ENCODE measurements at places on chromosomes 12 and 14. TPM values are rescaled to one million over a fixed set of nuclear protein-coding genes. Genes with fewer than 3 reads are reported as not detected.

GRCh38 chr12:102948941-102949352 is 8.5 kb upstream of the ASCL1 start:
- DNase-seq: peak; percentile 11

- DNase-seq: no peak
Observed at GRCh38 chr12:110742096-110742717, 484 bp downstream of the PPP1CC start.

DNA sequence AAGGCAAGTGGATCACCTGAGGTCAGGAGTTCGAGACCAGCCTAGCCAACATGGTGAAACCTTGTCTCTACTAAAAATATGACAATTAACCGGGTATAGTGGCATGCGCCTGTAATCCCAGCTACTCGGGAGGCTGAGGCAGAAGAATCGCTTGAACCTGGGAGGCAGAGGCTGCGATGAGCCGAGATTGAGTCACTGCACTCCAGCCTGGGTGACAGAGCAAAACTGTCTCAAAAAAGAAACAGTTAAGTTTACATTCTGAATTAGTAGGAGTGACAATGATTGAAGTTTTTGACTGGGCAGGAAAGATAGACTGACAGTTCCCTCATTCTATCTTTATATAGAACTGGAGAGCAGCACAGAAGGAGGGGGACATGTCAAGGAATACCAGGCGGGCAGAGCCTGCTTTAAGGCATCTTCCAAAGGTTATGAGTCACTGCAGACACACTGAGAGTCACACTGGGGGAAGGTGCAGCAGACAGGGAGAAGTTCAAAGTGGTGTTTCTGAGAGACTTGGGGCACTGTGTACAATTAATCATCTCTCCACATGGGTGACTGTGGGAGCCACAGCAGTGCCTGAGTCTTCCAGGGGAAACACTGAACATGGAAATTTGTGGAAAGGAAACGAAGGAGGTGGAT is 42.8 kb upstream of the RNASE3 start:
- DNase-seq: no peak

DNA sequence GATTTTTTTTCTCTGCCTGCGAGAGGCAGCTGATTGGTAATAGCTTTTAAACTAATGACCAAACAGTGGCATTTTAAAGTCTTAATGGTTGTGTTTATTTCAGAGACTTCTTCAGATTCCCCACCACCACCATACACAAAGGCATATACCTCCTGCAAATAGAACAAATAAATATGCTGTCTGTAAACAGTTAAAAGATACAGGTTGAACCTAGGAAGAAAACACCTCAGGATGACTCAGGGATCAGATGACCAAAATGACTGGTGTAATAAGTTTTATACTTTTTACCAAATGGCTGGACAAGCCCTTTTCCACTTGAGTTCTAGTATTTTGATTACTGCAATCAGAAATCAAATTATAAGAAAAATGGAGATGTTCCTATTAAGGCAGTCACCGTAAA is 364.1 kb downstream of the PAWR start:
- no peak for DNase-seq

LRP1-AS gene
- total RNA-seq: not detected

RND1 gene
- total RNA-seq: 2.6 TPM

IL31 gene
- total RNA-seq: 5.1 TPM

GRCh38 chr12:48767047-48767446 is 21.8 kb downstream of the ADCY6 start:
- DNase-seq: no peak

- DNase-seq: peak; percentile 80
Observed at GRCh38 chr12:120639771-120640721, at the start of gene CABP1. TSS of gene CABP1 (plus strand) at chr12:120640626. CDS start at chr12:120640686, 60 bp downstream.

Data from CD8-positive, alpha-beta memory T cell (primary cell).